ENCODE measurements at places on chromosomes 4 and X.

DNA sequence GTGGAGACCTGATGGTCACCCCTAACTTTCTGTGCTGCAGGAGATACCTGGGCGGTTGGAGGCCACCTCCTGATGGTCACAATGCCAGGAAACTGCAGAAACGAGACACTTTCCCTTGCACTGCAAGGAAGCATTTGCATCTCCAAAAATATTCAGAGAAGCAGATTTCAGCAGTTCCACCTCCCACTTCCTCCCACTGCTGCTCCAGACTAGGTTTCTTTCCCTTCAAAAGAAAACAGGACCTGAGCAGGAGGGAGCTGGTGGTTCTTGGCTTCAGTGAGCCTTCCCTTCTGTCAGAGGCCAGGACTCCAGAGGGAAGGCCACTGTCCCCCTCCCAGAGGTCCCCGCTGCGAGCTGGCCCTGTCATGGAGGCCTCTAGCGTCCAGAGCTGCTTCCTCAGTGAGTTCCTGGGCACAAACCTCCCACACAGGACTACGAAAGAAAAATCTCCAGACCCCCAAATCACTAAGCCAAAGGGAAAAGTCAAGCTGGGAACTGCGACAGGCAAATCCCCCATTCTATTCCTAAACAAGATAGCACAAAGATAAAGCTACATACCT is 35.9 kb downstream of the GPM6B start:
- DNase-seq, result no peak

DNA sequence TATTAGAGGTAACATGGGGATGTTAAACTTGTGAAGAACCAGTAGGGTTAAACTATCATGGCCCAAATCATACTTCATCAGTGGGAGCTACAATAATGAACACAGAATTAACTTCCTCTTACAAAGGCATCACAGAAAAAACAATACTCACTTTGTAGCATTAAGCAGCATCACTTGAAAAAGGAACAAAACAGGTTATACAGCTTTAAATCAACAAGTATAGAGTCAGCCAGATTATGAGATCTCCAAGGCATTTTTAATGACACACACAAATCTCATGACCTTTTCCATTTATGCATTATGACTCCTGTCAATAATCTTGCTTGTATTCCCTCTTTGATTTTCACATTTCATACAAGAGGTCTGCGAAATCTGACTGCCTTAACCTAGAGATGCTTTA is 18.3 kb downstream of the FBXL5 start:
- DNase-seq, result no peak

GRCh38 chr4:121182296-121182695 is 18.2 kb upstream of the TNIP3 start:
- no peak for DNase-seq

DNA sequence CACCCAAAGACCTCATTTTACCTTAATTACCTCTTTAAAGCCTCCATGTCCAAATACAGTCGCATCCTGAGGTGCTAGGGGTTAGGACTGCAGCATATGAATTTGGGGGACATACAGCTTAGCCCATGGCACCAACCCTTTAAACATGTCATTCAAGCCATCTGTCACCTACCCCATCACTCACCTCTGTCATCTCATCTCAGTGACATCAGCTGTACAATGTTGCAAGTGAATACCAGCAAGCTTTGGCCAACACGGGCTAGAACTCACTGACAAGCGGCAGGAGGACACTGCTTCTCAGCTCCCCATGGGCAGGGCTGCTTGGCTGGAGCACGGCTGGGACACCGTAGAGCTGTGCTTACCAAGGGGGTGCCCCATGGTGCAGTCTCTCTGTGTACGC is 107.5 kb downstream of the STK32B start:
- DNase-seq, result no peak

- no peak for DNase-seq
Measured at GRCh38 chr4:100483796-100484195, 34.0 kb downstream of the EMCN start.

- DNase-seq, result no peak
Measured at GRCh38 chr4:3679071-3679825, 86.9 kb upstream of the ADRA2C start.

- DNase-seq, result no peak
Measured at GRCh38 chrX:38341442-38341841, 11.0 kb upstream of the OTC start.
